Activated naive CD8-positive, alpha-beta T cell treated with anti-CD3 and anti-CD28 coated beads, Interleukin-2, amount 50 U/mL, for 16 hours (primary cell): ENCODE measurements at places on chromosomes 3 and 15.

- DNase-seq: no peak
These were observed 3.8 kb upstream of the LCTL start for GRCh38 chr15:66569461-66570137.

DNA sequence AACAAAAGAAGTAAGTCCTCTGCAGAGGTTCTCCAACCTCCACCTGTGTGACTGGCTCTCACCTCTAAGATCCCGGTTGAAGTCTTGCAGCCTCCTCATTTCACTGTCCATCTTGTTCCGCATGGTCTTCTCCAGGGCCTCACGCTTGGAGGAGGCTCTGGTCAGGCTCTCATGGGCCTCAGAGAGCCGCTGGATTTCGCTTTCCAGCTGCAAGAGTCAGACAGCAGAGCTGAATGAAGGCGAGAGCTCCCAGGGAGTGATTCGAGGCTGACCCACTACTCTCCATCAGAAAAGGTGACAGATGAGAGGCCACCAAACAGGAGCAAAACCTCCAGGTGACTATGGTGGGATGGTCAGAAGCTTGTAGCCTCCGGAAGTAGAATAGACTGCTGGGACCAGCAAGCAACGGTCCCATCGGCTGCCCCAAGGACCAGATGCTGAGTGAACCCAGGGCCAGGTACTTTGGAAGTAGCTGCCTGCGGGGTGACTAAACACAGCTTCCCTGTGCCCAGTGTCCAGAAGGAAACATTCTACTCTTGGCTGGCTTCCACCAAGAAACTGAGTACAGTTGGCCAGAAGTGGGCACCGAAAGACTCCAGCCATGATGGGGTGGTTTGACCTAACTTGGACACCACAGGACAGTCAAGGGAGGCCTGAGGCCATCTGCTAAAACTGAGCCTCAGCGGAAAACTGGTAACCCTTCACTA, 7.9 kb downstream of the AMOTL2 start:
- DNase-seq: no peak

DNA sequence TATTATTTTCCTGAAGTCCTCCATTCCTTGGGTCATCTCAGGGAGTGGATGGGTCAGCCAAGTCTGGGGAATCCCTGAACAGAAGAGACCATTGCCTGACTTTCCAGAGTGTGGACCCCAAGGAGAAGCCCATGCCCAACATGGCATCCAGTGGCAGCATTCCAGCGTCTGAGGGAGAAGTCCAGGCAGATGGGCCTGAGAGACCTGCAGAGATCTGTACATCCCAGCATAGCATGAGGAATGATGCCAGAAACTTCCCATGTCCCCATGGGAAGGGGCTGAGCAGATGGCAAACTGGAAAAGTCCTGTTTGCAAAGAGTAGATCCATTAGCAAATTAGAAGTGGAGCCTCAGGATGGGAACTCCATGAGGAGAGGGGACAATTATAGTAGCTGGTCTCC, 17.6 kb upstream of the COLQ start:
- DNase-seq: no peak

- DNase-seq: no peak
These were observed 67.1 kb downstream of the APBA2 start for GRCh38 chr15:28952666-28953491.

DNA sequence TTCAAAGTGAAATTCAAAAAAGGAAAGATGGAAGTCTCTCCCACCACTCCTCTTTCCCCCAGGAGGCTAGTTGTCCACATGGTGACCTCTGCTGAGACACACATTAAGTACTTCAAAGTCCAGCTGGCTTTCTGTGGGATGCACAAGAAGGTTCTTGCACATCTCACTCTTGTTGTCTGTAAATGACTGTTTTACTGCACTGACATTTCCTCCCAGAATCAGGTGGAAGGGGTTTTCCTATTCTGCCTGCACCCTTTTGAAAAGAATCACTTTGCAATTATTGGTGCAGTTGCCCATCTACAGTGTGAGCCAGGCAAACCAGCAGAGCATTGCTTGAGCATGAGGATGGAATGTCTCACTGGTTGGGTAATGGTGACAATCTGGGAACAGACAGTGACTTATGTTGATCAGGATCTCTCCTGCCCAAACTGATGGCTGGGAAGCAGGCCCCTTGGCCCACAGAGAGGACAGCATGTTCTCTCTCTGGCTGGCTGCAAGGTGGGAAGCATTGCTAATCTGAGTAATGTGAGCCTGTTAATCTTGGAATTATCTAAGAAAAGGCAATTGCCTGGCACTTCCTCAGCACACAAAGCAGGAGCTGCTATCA, 347.7 kb upstream of the SATB1 start:
- no peak for DNase-seq

- no peak for DNase-seq
These were observed 4.9 kb upstream of the GTF2A2 start for GRCh38 chr15:59662260-59662659.

DNA sequence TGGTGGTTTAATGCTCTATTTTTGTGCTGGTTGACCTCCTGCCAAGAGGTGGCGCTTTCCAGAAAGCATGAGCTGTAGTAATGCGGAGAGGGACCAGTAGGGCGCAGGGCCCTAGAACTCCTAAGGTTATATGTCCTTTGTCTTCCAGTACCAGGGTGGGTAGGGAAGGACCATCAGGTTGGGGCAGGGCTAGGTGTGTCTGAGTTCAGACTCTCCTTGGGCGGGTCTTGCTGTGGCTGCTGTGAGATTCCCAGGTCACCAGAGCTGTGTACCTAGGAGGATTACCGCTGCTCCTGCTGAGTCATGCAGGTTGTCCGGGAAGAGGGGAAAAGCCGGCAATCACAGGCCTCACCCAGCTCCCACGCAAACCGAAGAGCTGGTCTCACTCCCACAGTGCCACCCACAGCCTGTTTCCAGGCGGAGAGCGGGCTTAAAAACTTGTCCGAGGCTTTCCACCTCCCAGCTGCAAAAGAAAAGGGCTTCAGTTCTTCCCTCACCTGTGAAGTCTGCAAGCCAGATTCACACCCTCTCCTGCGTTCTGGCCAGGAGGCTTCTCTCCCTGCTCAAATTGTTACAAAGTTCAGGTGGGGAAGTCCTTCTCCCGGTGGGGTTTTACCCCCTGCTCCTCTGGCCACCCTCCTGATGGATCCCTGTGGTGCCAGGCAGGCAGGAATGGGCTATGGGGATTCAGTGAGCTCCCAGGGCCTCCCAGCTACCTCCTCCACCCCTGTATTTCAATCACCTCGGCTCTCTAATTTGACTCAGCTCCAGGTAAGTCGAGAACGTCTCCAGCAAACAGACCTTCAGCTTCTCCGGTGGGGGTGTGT, 37.7 kb upstream of the BCHE start:
- DNase-seq: no peak

DNA sequence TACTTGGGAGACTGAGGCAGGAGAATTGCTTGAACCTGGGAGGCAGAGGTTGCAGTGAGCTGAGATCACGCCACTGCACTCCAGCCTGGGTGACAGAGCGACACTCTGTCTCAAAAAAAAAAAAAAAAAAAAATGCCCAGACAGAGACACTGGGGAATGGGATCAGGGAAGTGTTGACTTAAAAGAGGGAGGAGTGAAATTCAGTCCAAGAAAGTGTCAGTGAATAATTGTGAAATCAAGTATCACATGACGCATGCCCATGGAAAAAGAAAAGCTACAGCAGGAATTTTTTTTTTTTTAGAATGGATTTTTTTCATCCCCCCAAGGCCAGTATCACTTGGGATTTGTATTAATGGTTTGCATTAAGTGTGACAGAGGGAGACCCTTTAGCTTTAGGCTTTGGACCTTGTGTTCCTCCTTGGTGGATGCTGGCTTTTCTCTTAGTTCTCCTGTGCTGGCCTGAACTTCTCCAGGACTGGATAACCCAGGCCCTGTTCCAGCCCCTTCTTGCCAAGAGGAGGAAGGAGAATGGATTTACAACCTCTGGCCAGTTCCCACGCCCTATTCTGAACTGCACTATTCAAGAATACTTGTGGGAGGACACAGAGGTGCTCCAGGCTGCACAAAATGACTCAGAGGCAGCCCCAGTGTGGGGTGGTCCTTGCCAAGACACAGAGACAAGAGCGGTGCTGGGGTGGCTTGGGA, 36.7 kb upstream of the ZNF774 start:
- no peak for DNase-seq

DNA sequence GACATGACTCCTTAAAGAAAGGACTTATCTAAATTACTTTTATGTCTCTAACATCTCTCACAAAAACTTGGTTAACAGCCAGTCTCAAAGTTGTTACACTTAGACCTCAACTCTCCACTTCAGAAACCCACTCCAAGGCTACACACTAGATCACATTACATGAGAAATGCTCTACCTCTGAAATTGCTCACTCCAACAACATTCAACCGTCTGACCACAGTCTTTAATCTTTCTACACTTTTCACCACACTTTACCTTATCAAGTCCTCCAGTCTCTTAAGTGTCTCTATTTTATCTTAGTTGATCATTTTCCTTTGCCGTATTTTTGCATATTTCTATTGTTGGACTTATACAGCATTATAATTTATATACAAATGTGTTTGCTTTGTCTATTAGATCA, 5.8 kb downstream of the SLC12A6 start:
- DNase-seq: no peak

DNA sequence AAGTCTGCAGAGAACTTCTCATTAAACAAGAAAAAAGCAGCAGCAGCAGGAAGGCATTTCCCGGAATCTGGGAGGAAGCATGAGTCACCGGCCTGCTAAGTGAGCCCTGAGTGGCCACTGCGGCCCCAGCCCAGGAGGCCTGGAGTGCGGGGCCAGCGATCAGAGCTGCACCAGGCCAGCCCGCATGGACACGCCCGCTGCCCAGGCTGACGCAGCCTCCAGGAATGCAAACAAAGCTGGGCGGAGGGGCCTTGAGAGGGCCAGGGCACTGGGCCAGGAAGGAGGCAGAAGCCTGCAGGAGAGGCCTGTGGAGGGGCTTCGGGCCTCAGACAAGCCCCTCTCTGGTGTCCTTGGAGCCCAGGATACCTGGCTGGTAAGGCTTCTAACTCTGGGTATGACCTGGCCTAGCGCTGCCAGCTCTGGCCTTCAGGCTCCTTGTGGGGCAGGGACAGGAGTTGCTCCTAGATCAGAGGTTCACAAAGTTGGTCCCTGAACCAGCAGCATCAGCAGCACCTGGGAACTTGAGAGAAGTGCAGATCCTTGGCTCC, 101.2 kb downstream of the SMAD6 start:
- DNase-seq: no peak

DNA sequence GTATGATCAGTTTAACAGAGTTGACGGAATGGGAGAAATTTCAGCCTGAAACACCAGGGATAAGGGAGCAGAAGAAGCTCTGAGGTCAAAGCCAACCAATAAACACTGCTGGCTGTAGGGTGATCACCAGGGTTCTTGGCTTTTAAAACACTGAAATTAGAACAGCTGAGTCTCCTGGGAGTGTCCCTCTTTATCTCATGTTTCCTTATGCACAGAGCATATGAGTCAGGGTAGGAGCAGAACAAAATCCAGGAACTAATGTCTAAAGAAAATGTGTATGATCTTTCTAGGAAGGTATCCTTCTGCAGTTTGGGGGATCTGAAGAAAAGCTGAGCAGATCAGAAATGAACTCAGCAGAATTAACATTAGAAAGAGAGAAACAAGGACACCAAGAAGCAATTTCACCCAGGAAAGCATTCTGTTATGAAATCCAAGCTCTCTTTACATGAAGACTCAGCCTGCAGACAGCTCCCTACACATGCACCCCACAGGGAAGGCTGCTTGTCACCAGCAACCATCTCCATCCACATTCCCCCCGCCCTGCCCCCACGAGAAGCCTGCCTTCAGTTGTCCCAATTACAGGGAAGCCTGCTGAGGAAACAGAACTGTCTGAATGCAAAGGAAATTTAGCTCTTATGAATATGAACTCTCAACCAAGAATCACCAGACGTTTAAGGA, 469.7 kb downstream of the PDCD6IP start:
- DNase-seq: no peak

DNA sequence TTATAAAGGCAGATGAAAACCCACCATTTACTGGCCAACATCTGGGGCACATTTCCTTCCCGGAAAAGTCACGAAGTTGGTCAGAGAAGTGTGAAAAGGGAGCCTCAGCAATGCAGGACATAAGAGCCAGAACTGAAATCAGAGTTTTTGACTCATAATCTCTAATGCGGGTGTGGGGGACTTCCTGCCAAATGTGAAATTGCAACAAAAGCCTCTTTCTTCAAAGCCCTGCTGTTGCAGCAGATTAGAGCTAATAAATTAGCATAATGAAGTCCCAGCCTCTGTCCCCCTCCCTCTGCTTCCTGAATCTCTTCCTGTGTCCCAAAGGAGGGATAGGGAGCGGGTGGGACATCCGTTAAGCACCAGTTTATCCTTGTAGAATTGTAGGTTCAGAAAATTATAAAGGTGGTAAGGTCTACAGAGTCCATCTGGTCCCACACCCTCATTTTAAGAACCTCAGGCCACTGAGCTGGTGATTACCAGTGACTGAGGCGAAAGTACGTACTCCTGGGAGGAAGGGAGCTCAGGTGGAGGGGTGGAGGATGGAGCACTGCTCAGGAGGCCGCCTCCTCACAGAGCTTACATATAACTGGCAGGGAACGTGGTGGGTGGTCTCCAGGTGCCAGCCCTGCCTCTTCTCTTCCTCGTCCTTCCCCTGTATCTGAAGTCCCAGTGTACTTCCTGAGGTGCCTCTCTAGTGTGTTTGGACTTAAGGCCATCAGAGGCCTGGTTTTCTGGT, 35.0 kb downstream of the ST6GAL1 start:
- no peak for DNase-seq

GRCh38 chr3:32216172-32216783, 22.2 kb upstream of the CMTM8 start:
- DNase-seq: no peak

DNA sequence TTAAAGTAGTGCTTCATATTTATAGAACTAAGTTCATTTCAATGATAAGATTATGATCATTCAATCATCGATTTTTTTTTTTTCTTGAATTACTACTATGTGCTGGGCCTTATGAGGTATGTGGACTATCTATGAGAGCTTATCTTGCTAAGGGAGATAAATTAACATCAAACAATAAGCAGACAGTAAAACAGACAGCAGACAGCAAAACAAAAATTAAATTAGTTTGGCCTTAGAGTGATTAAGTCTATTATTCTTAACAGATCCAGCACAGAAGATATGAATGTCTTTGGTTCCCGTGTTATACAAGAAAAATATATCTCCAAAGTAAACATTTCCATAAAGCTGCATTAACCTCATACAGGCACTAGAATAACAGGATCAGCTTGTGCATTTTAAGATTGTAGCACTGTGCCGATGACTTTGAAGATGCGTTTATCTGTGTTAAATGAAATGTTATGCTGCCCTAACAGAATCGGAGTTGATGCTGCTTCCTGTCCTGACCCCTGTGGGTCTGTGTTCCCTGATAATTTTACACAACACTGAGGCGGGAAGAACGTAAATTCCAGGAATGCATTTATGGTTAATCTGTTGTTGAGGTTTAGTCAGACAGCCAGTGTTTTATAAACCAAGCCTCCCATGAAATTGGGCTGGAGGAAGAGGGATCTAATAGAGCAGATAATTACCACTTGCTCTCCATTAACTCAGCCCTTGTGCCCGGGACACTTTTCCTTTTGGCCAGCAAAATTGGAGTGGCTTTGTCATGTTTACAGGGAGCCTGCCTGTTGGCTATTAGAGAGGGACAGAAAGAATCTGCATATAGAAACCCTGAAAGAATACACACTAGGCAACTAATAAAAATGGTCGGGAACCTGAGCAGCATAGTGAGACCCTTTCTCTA, 80.8 kb downstream of the GHSR start:
- DNase-seq: no peak
